ENCODE measurements at places on chromosomes 3 and 15. TPM values are rescaled to one million over a fixed set of nuclear protein-coding genes. Genes with fewer than 3 reads are reported as not detected.

- DNase-seq, result no peak
These were observed 160.1 kb downstream of the RSRC1 start for GRCh38 chr3:158269942-158270341.

- no peak for DNase-seq
These were observed 57.5 kb downstream of the TBC1D2B start for GRCh38 chr15:78020007-78020406.

HES1 gene
- polyA plus RNA-seq, result 11.7 TPM

AQP9 gene
- 0.96 TPM for polyA plus RNA-seq
